Temporal lobe (tissue), 4 donors: ENCODE measurements at places on chromosomes 11 and 22. TPM values are rescaled to one million over a fixed set of nuclear protein-coding genes. Genes with fewer than 3 reads are reported as not detected.

SLC6A5 gene
- total RNA-seq = under 0.01 TPM

MRGPRX3 gene
- 0.25 TPM for total RNA-seq

TEX12 gene
- 0.49 TPM for total RNA-seq

FREY1 gene
- total RNA-seq = 0.25 TPM

LRRC55 gene
- total RNA-seq = 24.8 TPM

CASP12 gene
- not detected for total RNA-seq

TP53AIP1 gene
- total RNA-seq = 0.25 TPM

KREMEN1 gene
- 6.6 TPM for total RNA-seq

TREH gene
- not detected for total RNA-seq

OR8I2 gene
- not detected for total RNA-seq

INS gene
- total RNA-seq = not detected

PATE4 gene
- total RNA-seq = not detected

C11orf65 gene
- total RNA-seq = 0.49 TPM

LRRC74B gene
- not detected for total RNA-seq

HTATIP2 gene
- 2.7 TPM for total RNA-seq

MB gene
- total RNA-seq = not detected

LGALS1 gene
- total RNA-seq = 70.3 TPM

TUB gene
- 77.0 TPM for total RNA-seq

OR4C46 gene
- total RNA-seq = not detected

MCM5 gene
- total RNA-seq = 8.1 TPM

TRMU gene
- 21.6 TPM for total RNA-seq

TTC36 gene
- total RNA-seq = 3.7 TPM

MMP20 gene
- not detected for total RNA-seq

SMTNL1 gene
- not detected for total RNA-seq

CDC42BPG gene
- 0.25 TPM for total RNA-seq

TBCEL gene
- total RNA-seq = 27.8 TPM

BEST1 gene
- 0.49 TPM for total RNA-seq

OR6T1 gene
- total RNA-seq = not detected

C11orf21 gene
- 0.25 TPM for total RNA-seq

ANKK1 gene
- total RNA-seq = not detected
